ENCODE measurements at places on chromosomes 11 and 22. TPM values are rescaled to one million over a fixed set of nuclear protein-coding genes. Genes with fewer than 3 reads are reported as not detected.

GRCh38 chr11:19392321-19392720 lies 151.6 kb upstream of the E2F8 start:
- no peak for DNase-seq

CD3E gene
- 404 TPM for total RNA-seq

CYTH4 gene
- total RNA-seq: 87.5 TPM

GRCh38 chr11:112958670-112959069 lies 2.5 kb upstream of the NCAM1 start:
- no peak for DNase-seq

TMA7B gene
- total RNA-seq: 1.4 TPM

DNA sequence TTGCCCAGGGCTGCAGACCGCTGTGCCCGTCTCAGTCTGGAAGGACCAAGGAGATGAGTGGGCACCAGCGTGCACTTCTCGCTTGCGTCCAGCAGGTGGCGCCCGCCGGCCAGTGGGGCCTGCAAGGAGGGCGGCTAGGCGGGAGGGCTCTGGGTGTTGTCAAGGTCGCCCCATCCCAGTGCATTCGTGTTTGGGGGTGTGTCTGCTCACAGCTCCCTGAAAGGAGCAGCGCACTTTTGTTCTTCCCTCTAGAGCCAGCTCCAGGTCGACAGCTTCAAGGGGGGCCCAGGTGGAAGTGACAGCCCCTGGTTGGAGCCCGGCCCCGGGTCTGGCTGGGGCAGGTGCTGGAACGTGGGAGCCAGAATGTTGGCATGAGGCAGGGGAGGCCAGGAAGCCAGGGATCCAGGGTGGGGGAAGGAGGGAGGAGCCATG lies 23.4 kb upstream of the MPPED1 start:
- DNase-seq: peak; percentile 74

DNA sequence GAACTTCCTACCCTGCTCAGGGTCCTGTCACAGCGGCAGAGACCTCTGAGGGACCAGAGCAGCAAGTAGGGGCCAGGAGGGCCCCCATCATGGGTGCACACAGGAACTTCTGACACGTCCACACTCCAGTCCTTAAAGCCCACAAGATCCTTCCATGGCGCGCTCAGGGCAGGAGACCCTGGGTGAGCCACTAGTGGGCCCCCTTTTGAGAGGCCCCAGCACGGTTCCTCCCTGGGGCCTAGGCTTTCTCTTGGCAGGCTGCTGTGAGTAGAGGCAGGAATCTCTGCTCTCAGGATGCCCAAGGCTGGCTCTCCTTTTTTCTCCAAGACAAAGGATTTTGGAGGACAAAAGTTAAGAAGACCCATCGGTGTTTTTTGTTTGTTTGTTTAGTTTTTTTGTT lies 22.4 kb downstream of the RPS6KA4 start:
- DNase-seq: no peak

DNA sequence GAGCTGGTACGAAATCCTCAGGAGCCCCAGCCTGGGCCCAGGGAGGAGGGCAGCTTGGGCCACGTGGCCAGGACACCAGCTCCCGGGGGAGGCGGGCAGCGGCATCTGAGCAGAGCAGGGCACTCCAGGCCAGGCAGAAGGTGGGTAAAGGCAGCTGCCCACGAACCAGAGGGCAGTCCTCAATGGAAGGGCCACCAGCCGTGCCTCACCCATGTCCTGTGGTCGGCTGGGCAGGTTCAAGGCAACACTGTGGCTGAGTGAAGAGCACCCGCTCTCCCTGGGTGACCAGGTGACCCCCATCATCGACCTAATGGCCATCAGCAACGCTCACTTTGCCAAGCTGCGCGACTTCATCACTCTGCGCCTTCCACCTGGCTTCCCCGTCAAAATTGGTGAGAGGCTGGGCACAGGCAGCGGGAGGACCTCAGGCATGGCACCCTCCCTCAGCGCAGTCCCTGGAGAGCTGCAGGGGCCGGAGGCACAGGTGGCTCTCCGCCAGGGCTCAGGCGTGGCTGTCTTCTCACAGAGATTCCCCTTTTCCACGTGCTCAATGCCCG lies 2.5 kb upstream of the SSH3 start:
- DNase-seq: no peak

DNA sequence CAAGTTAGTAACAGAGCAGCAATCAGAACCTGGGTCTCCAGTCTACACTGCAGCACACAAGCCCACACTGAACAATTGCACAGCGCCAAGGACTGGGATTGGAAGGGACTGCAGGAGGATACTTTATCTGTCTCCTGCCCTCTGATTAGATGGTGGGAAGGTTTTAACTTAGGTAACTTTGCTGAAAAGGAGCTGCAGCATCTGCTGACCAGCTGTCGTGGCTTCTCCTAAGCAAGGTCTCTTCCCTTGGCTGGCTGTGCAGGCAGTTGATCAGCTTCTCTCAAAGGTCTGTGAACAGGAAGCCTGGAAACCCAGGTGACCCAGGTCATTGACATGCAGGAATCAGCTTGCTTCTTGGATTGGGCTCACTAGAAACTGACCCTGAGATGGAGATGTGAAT lies 82.4 kb downstream of the ISX start:
- DNase-seq: no peak

DNA sequence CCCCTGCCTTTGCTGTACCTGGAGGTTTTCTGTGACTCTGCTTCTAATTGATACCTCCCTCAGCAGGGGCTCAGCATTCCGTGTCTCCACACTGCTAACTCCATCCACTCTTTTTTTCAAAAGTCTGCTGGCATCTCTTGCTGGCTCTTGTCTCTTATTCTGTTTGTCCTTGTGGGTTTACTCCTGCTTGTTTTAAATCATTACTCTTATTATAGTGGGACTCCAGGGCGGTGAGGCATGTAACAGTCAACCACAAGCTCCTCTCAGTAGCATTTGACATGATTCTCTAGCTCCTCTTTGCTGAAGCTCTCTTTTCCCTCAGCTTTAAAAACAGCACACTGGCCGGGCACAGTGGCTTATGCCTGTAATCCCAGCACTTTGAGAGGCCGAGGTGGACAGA lies 260.2 kb upstream of the NARS2 start:
- DNase-seq: no peak

NUP50 gene
- total RNA-seq: 162 TPM

- DNase-seq: no peak
These were observed 367 bp downstream of the HPS5 start for GRCh38 chr11:18321578-18321968.

KDM4E gene
- total RNA-seq: not detected

MADD gene
- total RNA-seq: 68.6 TPM

GRCh38 chr11:43504316-43504950 lies 145.7 kb downstream of the TTC17 start:
- no peak for DNase-seq

C22orf15 gene
- 0.72 TPM for total RNA-seq
